ENCODE measurements at places on chromosomes 2 and 18.

DNA sequence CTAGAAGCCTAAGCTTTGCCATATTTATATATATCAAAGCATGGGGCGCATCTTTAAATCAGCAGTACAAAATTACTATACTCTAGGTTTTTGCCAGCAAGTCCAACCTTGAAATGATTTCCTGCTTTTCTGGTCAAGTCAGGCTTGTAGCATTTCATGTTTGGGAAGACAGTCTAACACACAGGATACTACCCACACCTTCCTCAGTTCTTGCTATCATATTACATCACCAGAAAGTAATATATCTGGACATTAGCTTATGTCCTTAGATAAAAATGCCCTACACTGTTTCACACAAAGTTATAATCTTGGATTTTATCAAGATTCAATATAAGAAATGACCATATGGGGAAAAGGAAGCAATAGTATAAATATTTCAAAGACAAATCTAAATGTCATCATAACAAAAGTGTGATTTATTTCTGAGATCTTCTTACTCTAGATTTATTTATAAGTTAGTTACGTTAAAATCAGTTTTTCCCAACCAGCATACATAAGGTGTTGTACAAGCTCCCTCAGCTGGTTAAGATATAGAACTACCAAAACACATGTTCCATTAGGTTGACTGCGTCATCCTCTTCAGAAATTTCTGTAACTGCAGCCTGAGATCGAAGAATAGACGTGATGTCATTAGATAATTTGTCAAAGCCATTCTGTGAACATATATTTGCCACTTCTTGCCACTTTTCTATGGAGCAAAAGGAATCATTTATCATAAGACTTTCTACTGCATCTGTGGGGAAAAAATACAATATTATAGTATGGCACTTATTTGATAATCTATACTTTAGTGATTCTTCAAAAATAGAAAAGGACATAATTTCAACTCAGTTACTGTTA lies 56.6 kb downstream of the CLHC1 start:
- no peak for DNase-seq

- no peak for DNase-seq
Observed at GRCh38 chr2:55565613-55566012, 46.1 kb downstream of the CFAP36 start.

GRCh38 chr2:112891385-112891831 lies 19.6 kb upstream of the IL37 start:
- DNase-seq = no peak

DNA sequence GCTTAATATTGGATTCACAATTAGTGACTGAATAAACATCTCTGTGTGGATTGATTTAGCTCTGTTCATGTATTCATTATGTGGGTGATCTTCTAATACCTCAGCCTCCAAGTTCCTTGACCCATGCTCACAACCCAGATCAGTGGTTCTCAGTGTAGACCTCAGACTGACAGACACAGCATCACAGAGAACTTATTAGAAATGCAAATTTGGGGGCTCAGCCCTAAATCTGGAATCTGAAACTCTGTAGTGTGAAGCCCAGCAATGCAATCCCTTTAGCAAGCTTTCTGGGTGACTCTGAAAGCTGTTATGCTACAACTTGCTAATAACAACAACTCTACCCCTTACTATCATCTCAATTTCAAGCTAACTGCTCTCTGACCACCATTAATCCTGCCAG lies 273.1 kb upstream of the FANCL start:
- DNase-seq = no peak

DNA sequence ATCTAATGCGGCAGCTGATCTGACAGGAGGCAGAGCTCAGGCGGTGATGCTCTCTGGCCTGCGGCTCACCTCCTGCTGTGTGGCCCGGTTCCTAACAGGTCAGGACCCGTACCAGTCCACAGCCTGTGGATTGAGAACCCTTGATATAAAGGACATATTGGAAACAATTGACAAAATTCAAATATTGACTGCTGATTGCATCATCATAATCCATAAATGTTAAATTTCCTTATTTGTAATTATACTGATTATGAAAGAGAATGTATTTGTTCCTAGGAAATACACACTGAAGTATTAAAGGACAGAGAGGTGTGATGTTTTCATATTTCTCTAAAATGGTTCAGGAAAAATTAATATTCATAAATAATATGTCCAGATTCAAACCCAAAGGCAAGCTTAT lies 63.8 kb upstream of the SRD5A2 start:
- no peak for DNase-seq

GRCh38 chr2:134669731-134670669 lies 48.8 kb downstream of the TMEM163 start:
- no peak for DNase-seq

DNA sequence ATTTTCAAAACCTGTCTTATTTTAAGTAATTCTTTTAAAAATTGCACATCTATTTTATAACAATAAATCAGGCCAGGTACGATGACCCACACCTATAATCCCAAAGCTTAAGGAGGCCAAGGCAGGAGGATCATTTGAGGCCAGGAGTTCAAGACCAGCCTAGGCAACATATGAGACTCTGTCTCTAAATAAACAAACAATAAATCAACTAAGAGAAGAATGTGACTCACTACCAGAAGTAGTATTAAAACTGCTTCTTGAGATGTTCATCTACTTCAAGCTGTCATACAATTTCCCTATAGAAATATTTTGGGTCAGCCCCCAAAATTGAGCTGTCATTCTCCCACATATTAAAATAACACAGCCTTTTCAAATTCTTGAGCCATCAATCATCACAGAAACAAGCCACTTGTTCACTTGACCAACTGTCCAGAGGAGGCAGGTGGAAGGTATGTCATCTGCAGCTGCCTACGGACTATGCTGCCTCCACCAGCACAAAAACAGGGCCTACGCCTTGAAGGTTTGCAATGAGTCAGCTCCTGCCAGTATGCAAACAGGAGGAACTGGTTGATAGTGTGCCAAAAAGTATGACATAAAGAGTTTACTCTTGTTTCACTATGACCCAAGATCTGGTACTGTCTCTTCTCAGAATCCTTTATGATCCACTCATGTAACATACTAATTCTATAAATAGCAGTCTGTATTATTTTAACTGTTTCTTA lies 33.6 kb downstream of the KIDINS220 start:
- no peak for DNase-seq

All from hippocampal formation (tissue), 2 donors.